KBM-7 (cell line): ENCODE measurements at places on chromosomes 4 and X.

- DNase-seq: no peak
These were observed 21.5 kb upstream of the TMSB4X start for GRCh38 chrX:12953420-12953819.

DNA sequence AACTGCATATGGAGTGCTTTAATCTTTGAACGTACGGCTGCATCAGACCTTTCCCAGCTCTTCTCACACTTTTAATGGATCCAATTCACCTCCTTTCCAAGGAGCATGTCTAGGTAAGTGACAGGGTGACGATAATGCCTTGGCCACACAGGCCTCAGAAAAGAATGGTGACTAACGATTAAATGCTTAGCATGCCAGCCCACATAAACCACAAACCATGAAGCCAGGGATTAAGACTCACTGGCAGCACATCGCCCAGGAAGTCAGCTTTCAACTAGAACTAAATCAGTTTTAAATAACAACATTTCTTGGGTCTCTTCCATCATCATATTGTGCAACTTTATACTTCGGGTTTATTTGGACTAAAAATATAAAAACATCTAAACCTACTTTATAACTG lies 28.7 kb downstream of the INPP4B start:
- DNase-seq: peak; percentile 81

DNA sequence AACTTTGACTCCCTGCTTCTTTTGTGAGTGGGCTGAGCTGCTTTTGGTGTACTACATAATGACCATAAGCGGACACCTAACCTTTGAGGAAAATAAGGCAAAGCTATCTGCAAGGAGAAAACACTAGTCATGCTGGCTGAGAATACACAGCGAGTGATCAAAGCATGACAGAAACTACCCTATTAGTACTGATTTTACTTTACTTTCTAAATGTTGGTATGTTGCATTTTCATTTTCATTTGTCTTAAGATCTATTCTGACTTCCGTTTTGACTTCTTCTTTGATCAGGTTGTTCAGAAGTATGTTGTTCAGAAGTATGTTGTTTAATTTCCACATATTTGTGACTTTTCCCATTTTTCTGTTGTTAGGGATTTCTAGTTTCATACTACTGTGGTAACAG lies 361.1 kb downstream of the TRAM1L1 start:
- DNase-seq: no peak

DNA sequence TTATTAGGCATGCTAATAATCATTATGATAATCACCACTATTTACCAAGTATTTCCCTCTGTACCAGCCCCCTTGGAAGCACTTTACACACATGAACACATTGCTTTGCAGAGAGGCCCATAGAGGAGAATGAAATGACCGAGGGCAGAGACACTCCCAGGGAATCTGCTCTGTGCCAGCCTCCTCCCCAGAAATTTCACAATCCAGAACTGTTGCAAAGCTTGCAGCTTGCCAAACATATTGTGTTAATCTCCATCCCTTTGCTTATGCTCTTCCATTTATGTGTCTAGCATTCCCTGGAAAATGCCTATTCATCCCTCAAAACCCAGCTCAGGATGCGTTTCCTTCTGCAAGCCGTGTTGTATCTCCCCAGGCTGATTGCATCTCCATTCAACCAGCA lies 37.8 kb downstream of the CYTL1 start:
- DNase-seq: no peak

GRCh38 chr4:39635023-39635422 lies 3.6 kb downstream of the SMIM14 start:
- DNase-seq: no peak

- peak; percentile 4 for DNase-seq
These were observed 325.7 kb downstream of the PCDH7 start for GRCh38 chr4:31045724-31046318.

DNA sequence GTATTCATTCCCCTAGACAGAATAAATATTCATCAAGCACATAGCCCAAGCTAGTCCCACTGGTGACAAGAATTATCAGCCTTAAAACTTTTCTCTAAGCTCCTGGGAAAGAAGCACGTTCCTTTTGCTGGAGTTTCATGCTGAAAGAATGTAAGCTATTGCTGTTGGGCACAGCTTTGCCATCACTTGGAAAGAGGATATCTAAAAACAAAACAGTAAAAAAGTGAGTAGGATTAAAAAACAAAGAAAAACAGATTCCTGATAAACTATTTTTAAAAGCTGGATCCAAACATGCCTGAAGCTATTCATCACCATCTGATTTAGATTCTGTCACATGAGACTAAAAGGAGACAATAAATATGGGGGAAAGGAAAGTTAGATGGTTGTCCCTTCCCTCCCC lies 176.8 kb downstream of the SCFD2 start:
- no peak for DNase-seq

DNA sequence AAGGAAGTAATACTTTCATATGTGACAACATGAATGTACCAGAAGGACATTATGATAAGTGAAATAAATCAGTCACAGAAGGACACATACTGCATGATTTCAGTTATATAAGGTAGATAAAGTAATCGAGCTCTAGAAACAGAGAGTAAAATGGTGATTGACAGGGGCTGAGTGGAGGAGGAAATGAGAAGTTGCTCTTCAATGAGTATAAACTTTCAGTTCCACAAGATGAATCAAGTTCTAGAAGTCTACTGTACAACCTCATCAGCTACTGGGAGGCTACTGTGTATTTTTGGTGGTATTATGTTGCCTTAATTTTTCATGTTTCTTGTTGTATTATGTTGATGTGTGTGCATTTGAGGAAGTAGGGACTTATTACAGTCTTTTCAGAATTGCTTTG lies 270.9 kb upstream of the GRIA3 start:
- DNase-seq: no peak

GRCh38 chr4:915041-915474 lies 17.1 kb downstream of the GAK start:
- peak; percentile 71 for DNase-seq

DNA sequence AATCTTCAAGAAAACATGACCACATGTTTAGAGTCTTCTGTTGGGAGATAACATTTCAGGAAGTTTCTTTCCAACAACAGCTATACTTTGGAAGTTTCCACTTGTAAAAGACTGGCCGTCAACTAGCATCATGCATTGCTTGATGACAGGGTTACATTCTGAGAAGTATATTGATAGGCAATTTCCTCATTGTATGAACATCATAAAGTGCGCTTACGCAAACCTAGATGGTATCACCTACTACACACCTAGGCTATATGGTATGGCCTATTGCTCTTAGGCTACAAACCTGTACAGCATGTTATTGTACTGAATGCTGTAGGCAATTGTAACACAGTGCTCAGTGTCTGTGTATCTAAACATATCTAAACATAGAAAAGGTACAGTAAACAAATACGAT lies 25.4 kb upstream of the CD40LG start:
- no peak for DNase-seq

- no peak for DNase-seq
These were observed 55.4 kb upstream of the GPR78 start for GRCh38 chr4:8524595-8525382.

GRCh38 chrX:97027384-97027922 lies 143.7 kb downstream of the RPA4 start:
- DNase-seq: no peak

DNA sequence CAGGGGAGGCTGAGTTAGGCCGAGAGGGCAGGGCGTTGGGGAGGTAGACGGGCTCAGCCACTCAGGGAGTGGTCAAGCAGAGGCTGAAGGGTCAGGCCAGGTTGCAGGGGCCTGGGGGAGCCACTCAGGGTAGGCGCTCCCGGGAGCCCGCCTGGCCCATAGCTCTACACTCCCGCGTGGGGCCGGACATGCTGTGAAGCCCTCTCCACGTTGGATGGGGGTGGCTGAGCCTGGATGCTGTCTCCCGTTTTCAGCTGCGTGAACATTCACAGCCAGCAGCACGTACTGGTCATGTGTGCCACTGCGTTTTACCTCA lies 14.0 kb upstream of the MSANTD1 start:
- no peak for DNase-seq

- DNase-seq: no peak
These were observed 163.8 kb downstream of the BANK1 start for GRCh38 chr4:101954351-101954750.

- no peak for DNase-seq
These were observed 291.5 kb upstream of the BOD1L1 start for GRCh38 chr4:13918991-13919441.

- DNase-seq: no peak
These were observed 113.9 kb downstream of the AGTR2 start for GRCh38 chrX:116284400-116284799.

GRCh38 chr4:3638080-3638795 lies 106.0 kb upstream of the LRPAP1 start:
- DNase-seq: no peak

- DNase-seq: no peak
These were observed 143.9 kb upstream of the TBL1X start for GRCh38 chrX:9320940-9321339.

DNA sequence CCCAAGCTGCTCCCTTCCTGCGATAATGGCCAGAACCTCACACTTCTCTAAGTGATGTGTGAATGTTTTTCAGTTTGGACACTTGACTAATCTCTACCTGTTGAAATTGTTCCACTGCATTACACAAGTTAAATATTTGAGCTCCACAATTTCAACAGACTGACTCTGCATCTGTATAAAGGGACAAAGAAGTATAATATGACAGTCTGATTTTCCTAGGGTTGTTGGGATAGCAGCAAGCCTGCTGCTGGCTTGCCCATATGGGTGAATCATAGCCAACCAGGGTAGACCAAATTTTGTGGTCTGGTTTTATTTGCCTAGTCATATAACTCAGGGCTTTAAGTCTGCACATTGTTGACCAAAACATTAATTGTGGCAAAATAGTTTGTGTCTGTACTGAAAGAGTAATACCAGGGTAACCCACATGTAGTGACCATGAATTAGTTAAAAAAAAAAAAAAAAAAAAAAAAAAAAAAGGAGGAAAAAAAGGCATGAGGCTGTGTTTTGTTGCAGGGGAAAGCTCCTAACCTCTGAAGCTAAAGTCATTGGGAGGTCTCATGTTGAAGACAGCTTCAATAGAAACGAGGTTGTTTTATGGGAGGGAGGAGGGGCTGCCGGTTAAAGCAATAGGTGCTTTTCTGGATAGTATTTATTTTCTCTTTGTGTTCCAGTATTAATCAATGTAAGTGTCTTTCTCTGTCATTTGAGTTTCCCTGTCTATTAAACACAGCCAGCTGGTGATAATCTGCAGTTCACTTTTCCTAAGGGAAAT lies 534.2 kb downstream of the RAB28 start:
- no peak for DNase-seq

DNA sequence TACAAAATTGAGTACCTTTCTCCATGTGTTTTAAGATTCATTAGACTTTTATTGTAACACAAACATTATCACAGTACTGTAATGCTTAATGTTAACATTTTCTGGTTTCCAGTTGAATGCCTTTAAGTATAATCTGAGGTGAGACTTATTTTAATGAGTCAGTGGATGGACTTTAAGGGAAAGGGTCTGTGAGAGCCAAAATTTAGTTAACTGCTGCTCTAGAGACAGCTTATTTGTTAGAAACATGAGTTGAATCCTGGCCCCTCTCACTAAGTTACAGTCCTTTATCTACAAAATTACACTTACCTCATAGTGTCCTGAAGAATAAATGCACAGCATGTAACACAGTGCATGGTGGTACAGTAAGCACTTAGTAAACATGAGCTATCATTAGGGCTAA lies 66.0 kb downstream of the PGRMC2 start:
- no peak for DNase-seq

DNA sequence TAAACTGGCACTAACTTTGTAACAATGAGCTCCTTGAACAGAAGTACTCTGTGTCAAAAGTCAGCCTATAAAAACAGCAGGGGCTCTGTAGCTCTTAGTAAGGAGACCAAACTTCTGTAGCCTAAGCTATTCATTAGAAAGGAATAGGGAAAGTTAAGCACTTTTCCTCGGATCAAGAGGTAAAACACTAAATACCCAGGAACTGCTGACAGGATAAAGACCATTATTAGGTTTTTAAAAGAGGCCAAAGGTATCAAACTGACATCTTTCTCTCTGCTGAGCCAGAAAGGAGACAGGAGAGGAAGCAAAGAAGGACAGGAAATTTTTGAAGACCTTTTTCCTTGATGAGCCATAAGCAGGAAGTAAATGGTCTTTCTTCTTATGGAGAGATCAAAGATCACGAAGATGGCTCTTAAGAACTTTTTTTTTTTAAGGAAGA lies 31.9 kb downstream of the ANAPC10 start:
- DNase-seq: peak; percentile 11

GRCh38 chr4:1872870-1873269 lies 1.7 kb downstream of the NSD2 start:
- peak; percentile 26 for DNase-seq

DNA sequence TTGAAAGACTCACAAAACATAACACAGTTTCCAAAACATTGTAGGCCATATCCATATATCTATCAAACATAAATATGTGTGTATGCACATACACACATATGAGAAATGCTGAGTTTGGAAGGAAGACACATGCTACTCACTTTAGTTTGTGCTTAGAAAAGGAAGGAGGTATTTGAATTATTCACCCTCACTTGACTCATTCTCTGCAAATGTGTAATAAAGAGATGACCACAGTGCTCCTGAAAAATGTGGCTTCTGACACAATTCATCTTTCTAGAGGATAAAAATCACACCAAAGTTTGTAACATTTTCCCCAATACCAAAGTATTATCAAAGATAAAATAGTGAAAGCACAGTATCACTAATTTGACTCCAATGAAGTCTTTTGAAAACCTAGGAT lies 950.1 kb downstream of the FAT4 start:
- no peak for DNase-seq

GRCh38 chrX:53086464-53086863 lies 4.3 kb downstream of the TSPYL2 start:
- DNase-seq: no peak

DNA sequence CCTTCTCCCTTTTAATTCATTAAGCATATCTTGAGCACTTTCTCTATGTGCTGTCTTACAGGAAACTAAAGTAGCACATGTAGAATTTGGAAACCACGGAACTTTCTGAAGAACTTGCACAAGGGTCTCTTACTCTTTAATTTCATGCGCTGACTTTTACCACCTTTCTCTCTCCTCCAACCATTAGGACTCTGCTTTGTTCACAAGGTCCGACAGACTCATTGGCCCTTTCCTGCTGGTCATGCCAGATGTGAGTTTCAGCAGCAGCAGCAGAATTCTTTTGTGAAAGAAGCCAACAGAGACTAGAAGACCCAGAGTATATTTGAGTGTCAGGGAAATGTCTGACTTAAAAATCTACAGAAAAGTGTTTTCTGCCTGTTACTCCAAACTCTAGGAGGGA lies 207.1 kb downstream of the GUCY2F start:
- DNase-seq: no peak

DNA sequence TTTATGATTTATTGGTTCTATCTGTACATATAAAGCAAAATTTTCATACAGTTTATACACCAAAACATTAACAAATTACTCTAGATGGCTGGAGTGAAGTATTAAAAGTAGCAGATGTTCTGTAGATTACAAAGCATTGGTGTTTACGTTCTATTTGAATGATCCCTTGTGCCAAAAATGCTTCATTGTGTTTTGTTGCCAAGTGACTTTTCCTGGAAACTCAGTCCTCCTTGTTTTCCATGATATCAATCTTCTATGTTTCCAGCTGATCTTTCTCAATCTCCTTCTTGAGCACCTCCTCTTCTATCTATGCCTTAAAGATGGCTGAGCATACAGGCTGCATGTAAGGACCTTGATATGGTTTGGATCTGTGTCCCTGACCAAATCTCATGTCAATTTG lies 263.6 kb upstream of the CTSO start:
- no peak for DNase-seq
